H4 (cell line): ENCODE measurements at places on chromosomes 11 and 22. TPM values are rescaled to one million over a fixed set of nuclear protein-coding genes. Genes with fewer than 3 reads are reported as not detected.

DNA sequence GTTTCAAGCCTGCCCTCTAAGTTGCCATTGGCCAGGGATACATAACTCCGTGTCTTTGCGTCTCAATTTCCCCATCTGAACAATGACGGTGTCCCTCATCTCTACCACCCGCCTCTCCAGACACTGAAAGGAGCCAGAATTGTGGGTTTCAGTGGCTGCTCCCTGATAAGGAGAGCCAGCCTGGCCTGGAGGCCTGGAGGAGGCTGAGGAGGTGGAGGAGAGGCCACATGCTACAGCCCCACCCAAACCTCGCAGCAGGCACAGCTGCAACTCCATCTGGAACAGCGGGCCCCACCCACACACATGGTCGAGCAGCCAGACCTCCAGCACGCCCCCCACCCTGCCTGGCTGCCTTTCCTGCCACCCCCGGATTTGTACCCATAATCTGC lies 34.4 kb upstream of the CD82 start:
- DNase-seq = no peak

The CECR2 gene
- total RNA-seq = 0.06 and 0.21 TPM in 2 replicates

The PGA5 gene
- total RNA-seq = not detected in 2 replicates

DNA sequence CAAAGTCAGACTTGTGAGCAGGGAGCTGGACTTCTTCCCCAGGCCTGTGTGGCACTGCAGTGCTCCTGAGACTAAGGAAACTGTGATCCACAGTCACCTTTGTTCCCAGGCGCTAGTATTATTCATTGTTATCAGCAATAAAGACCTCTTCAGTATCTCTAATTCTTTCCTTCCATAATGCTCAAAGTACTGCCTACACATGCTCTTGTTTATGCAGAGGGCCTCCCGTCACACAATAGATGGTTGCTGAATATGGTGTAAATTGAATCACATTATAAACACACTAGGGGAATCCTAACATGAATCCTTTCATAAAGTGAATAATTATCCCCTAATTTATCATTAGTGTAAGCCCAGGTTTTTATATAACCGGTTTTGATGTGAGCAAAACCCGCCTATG lies 493.3 kb downstream of the BUD13 start:
- no peak for DNase-seq

The RRM1 gene
- 180 and 193 TPM in 2 replicates for total RNA-seq

GRCh38 chr11:5423131-5423530 lies 1.2 kb downstream of the OR51Q1 start:
- no peak for DNase-seq

DNA sequence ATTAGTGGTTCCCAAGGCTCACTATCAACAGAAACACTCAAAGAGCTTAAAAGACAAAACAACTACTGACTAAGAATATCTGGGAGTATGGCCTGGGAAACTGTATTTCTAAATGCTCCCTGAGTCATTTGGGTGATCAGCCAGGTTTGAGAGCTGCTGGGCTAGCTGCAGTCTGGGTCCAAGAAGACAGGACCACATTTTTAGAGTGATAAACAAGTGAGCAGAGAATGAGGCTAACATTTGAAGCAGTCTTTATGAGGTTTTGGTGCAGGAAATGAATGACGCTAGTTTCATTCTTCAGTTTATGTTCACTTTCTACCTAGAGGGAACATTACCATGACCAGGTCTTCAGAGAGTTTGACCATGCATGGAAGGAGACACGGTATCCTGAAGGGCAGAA lies 97.7 kb downstream of the TEAD1 start:
- no peak for DNase-seq

GRCh38 chr11:47104261-47104950 lies 72.3 kb downstream of the ARFGAP2 start:
- DNase-seq = no peak

DNA sequence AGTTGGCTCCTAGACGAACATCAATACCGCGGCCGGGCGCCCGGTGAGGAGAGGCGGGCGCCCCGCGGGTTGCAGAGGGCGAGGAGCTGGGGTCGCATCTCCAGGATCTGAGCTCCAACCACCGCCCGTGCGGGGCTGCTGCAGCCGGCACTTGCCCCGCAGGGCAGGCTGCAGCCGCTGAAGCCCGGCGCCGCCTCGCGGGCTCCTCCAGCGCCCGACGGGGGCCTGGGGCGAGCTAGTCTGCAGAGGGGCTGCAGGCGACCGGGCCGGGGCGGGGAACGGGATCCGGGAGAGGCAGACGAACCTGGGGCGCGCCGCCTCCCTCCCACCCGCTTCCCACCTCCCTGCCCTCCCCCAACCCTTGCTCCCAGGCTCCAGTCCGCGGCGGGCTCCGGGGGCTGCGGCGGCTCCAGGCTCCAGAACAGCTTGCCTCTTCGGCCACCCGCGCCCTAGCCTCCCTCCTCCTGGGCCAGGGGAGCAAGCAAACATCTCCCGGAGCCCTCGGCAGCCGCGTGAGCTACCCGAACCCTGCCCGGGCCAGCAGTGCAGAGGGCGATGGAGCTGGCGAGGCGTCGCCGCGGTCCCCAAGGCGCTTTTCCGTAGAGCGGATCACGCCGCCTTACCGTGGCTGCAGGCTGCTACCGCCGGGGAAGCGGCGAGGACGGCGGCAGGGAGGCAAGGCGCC lies 802 bp downstream of the TENM4 start:
- no peak for DNase-seq
